ENCODE measurements at places on chromosomes 2 and 18.
A peak's percentile ranks its signal among the peaks of the same experiment; 100 is the strongest.

DNA sequence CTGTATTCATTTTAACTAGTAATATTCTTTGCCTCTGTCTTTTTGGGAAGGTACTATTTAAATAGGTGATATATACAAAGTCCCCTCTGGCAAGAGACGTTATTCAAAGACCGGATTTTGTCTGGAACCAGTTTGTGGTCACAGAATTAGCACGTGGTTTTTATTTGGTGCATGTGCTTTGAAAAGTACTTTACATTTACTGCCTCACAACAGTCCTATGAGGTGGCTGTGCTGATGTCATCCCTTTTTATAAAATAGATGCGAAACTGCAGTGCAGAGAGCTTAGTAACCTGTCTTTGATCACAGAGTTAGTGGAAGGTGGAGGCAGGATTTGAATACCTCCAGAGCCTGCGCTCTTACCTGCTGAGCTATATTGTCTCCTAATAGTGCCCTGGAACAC is 4.0 kb downstream of the LPIN1 start:
- DNase-seq: peak; percentile 28

- DNase-seq: no peak
Measured at GRCh38 chr2:28333606-28334526, 58.8 kb upstream of the FOSL2 start.

DNA sequence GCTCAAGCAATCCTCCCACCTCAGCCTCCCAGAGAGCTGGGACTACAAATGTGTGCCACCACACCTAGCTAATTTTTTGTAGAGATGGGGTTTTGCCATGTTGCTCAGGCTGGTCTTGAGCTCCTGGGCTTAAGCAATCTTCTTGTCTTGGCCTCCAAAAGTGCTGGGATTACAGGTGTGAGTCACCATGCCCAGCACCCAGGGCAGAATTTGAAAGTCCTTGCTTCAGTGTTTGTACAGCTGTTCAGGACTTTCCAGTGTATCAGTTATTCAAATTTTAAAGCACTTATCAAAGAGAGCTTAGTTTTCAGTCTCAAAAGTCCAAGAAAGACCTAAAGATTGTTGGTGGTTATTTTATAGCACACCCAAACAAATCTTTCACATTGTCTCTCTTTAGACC is 43.6 kb upstream of the VPS54 start:
- no peak for DNase-seq

DNA sequence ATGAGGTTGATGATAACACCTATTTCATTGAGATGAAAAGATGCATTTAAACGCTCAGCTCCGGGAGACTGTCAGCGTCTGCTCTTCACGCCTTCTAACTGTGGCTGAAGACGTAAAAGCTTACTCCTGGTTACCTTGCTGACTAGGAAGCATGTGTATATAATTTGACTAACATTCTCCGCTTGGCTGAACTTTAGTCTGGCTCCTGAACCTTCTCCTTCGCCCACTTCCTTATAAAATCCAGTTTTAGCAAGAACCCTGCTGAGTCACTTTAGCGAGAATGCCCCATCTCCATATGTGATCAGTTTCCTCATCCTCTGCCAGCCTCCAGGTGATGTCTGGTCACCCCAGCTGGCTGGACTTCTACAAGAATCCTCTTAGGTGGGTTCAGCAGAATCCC is 12.7 kb upstream of the CREG2 start:
- no peak for DNase-seq

GRCh38 chr2:234363011-234363487 is 133.8 kb downstream of the ARL4C start:
- no peak for DNase-seq

DNA sequence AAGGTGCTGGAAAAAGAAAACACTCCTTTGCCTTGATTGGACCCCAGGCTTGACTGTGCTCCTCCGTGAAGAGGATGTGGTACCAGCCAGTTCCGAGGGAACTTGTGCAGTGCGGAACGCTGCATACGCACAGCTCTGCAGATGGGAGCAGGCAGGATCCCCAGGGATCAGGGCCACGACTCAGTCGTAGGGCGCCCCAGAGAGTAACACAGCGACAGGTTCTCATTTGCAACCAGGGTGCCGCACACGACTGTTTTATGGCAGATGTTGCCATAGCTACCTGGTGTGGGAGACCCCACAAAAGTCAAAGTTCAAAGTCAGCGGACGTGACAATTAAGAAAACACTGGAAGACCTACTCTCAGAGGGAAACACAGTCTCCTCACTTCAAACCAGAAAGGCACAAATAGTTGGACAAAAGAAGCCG is 779 bp downstream of the MALL start:
- DNase-seq: no peak

DNA sequence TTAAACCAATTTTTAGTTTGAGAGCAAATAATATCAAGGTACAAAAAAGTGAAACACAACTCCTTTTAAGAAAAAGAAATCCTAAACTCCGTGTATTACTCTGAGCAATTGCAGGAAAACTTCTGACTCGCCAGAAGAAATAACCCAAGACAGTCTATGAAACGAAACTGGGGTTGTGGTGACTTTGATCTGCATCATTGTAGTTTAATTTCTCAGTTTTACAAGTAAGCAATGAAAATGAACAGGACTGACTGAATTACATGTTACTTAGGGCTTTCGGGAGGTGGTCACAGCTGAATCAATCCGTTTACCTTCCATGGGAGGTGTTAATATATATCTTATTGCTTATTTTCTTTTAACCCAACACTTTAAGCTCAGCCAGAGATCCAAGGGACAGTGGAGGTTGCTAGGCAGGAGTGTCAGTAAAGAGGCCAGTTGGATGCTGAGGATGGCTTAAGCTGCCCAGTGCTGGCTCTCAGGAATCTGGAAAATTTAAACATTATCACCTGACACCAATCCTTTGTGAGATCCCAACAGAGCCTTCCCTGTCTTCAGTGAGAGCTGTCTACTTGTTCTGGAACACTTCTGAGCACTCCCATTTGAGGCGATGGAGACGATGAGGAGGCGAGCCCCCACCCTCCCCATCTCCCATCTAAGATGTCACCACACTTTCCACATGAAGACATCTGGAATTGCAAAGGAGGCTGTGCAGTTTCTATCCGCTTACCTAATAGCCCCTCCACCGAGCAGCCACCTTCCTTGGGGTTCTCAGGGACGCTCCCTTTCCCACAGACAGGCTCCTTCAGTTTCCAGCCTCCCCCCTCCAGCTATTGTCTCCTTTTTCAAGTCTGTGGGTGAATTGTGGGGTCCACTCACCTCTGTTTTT is 3.6 kb upstream of the RAB31 start:
- no peak for DNase-seq

DNA sequence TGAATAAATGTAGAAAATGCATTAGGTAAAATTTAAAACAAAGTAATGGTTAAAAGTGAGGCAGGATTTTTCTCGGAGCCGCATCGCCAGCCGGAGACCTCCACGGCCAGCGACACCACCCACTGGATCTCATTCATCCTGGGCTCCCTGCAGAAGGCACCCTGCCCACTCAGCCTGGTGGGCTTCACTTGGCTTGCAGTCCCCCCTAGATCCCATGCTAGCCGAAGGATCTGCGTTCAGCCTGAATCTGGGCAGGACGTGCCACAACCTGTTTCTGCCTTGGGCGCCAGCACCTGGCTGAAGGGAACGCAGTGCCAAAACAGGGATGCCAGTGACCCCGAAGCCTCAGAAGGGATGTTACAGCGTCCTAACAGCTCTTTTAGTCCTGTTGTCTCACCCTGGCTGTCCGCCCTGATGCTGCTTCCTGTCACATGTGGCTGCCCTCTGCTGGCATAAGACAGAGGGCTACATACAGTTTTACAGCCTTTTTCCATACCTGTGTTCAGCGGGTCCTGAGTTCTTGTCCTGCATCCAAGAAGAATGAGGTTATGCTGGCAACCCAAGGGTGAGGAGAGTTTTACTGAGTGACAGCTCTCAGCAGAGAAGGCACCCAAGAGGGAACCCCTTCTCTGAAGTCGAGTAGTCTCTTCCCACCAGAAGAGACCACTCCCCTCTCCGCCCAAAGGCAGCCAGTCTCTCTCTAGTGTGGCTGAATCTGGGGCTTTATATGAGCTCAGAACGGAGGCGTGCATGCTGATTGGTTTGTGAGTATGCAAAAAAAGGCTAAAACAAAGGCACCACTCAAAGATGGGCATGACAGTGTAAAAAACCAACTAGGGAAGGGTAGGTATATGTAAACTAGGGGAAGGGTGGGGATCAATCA is 173.1 kb upstream of the GYPC start:
- DNase-seq: no peak

- no peak for DNase-seq
Measured at GRCh38 chr2:65018141-65018582, 29.0 kb downstream of the SLC1A4 start.

- no peak for DNase-seq
Measured at GRCh38 chr2:201116959-201117734, 1.2 kb downstream of the CFLAR start.

DNA sequence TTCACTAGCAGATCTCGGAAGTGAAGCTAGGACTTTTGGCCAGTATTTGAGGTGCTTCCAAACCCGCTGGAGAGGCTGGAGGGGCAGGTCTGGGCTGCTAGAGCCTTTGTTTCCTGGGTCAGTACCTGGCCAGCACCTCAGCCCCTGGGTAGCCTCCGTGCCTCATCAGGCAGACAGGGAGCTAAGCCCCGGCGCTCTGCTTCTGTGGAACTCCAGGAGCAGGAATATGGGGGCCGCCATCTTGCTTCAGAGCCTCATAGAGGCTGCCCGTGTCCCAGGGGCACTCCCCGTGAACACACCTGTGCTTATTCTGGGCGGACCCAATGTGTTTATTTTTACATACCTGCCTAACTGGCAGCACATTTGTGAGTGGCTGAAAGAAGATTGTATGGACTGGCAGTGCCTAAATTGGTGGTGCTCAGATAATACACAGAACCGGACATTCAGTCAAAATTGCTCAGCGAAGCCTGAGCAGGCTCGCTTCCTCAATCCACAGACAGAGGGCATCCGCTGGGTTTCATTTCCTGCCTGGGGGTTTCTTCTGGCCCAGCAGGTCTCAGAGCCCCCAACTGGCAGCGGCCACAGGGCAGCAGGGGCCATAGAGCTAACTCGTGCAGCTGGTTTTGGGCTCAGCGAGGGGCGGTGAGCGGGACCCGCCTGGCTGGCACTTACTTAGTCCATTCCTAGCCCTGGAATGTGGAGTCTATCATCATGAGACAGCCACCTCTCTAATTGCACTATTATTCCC is 176.8 kb upstream of the ALKAL2 start:
- DNase-seq: no peak

DNA sequence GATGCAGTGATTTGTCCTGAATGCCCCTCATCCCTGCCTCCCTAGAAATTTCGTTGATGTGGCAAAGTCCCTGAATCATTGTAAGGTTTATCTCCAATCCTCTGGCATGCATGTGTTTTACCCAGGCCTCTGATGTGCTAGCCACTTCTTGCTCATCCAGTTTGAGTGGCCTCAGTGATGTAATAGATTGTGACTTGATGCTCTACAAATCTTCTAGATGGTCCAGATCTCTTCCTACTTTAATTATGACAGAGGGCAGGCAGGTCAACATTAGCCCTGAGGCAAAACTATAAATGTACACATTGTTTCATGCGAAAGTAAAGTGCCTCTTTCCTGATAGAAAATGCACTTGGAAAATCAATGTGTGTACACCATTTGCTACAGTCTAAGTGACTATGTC is 54.5 kb downstream of the LONRF2 start:
- DNase-seq: no peak

- DNase-seq: no peak
Measured at GRCh38 chr18:52764316-52764715, 424.3 kb downstream of the DCC start.

DNA sequence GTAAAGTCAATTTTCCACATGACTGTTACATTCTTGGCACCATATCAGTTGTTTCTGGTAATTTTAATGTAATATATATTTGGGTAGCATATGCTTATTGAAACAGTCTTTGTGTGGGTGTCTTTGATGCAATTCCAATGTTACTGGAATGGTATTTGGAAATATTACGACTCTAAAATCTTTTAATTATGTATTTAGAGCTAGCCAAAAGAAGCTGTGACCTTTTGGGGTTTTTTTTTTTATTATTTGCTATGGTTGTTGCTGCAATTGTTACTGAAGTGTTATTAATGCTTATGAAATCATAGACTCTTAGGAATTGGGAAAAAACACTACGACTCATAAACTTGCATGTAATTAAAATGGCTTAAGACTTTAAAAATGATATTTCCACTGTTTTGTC is 95.9 kb downstream of the AOX1 start:
- DNase-seq: no peak

GRCh38 chr2:65413106-65413505 is 19.3 kb downstream of the SPRED2 start:
- DNase-seq: no peak

GRCh38 chr18:22271030-22271429 is 101.6 kb downstream of the GATA6 start:
- DNase-seq: no peak

DNA sequence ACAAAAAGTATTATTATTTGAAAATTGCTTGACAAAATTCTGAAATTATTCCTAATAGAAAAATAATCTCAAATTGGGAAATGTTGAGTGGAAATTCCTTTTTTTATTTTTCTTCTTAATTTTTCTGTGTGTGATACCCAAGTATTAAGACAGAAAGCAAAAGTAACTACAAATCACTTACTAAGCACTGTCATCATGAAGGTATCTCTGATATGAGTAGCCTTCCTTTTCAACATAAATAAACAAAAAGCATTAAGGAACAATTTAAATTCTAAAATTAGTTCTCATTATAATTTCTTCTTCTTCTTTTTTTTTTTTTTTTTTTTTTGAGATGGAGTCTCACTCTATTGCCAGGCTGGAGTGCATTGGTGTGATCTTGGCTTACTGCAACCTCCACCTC is 174.2 kb upstream of the RBMS1 start:
- DNase-seq: no peak

DNA sequence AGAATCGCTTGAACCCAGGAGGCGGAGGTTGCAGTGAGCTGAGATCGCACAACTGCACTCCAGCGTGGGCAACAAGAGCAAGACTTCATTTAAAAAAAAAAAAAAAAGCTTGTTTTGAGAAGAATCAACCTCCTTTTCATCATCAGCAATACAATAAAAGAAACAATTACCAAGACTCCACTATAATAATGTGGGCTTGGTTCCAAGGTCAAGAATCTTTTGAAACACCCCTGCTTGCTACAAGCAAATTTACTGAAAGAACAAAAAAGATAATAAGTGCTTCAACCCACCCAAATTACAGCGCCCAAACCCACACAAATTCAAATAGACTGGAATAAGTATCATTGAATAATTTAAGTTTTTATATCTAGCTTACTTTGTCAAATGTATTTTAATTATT is 33.6 kb upstream of the MAPRE3 start:
- no peak for DNase-seq

DNA sequence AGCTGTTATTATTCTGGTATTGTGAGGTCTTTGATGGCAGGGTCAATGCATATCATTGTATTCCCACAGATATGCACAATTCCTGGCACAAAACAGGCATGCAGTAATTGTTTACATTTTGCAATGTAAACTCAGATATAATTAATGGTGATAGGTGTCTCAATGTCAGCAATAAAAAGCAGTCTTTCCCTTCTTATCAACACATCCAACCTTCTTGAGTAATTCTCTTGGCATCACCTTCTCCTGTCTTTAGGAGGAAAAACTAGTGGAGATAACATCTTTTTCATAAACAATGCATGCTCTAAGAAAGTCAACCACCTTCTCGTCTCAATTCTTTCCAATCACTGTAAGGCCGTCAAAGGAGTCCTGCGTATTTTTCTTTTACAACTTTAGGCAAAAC is 313.3 kb upstream of the GULP1 start:
- DNase-seq: no peak

Measured in activated T-helper 1 cell treated with anti-CD3 and anti-CD28 coated beads, Interleukin-2, amount 50 U/mL, for 16 hours (primary cell).